Right atrium auricular region (tissue), 2 donors: ENCODE measurements at places on chromosomes 7 and 10. TPM values are rescaled to one million over a fixed set of nuclear protein-coding genes. Genes with fewer than 3 reads are reported as not detected.
A peak's percentile ranks its signal among the peaks of the same experiment; 100 is the strongest.

GRCh38 chr7:91431601-91432000 is 167.4 kb downstream of the FZD1 start:
- H3K27me3 ChIP-seq: no peaks in the 10 kb centered on the region
- no peak overlapping the region for H3K4me3 ChIP-seq
- H3K36me3 ChIP-seq: no peaks in the 10 kb centered on the region
- no peak for DNase-seq

GRCh38 chr10:25934621-25935139 is 651 bp downstream of the MYO3A start:
- DNase-seq: no peak
- no peaks in the 10 kb centered on the region for H3K36me3 ChIP-seq
- H3K4me1 ChIP-seq: peaks cover 16% of the 10 kb centered on the region
- H3K27me3 ChIP-seq: peaks cover 11% of the 10 kb centered on the region

- DNase-seq: no peak
- no peak overlapping the region for H3K4me3 ChIP-seq
- H3K27ac ChIP-seq: no peak overlapping the region
These were observed 28.8 kb downstream of the DNA2 start for GRCh38 chr10:68442971-68443370.

DNA sequence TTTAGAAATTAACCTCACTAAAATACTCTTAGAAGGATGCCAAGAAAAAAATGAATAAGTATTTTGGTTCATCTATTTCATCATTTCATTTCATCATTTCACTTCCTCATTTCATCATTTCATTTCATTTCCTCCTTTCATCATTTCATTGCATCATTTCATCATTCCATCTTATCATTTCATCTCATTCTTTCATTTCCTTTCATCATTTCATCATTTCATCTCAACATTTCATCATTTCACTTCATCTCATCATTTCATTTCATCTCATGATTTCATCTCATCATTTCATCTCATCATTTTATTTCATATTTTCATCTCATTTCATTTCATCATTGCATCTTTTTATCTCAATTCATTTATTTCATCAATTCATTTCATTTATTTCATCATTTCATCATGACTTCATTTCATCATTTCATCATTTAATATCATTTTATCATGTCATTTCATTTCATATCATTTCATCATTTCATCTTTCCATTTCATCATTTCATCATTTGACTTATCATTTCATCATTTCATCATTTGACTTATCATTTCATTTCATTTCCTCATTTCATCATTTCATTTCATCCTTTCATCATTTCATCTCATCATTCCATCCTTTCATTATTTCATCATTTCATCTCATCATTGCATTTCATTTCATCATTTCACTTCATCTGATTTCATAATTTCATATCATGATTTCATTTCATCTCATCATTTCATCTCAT is 129.9 kb downstream of the ZNF92 start:
- DNase-seq: no peak
- no peak overlapping the region for H3K4me3 ChIP-seq
- H3K36me3 ChIP-seq: no peaks in the 10 kb centered on the region
- no peak overlapping the region for H3K27ac ChIP-seq
- no peaks in the 10 kb centered on the region for H3K4me1 ChIP-seq

DNA sequence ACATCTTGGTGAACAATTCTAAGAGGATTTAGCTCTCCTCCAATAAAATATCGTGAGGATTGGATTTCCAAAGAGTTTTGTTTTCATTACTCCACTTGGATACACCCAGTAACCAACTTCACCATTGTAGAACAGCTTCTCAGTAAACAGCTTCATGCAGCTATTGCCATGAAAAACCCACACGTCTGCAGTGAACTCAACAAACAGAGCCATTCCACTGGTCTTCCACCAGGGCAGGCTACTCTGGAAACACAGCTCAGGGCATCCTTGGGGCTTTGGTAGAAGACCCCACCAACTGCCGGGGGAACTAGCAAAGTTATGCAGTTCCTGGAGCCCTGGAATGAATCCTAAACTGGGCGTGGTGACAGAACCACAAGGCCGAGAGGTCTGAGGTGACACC is 77.4 kb downstream of the CALN1 start:
- H3K4me3 ChIP-seq: no peak overlapping the region
- no peaks in the 10 kb centered on the region for H3K36me3 ChIP-seq
- H3K4me1 ChIP-seq: no peaks in the 10 kb centered on the region
- no peak overlapping the region for H3K27ac ChIP-seq
- peaks cover 13% of the 10 kb centered on the region for H3K27me3 ChIP-seq

- H3K27ac ChIP-seq: peak overlapping the region; percentile 5
- H3K4me1 ChIP-seq: no peaks in the 10 kb centered on the region
- H3K4me3 ChIP-seq: no peak overlapping the region
These were observed 61.4 kb downstream of the PLXDC2 start for GRCh38 chr10:19877466-19878255.

DNA sequence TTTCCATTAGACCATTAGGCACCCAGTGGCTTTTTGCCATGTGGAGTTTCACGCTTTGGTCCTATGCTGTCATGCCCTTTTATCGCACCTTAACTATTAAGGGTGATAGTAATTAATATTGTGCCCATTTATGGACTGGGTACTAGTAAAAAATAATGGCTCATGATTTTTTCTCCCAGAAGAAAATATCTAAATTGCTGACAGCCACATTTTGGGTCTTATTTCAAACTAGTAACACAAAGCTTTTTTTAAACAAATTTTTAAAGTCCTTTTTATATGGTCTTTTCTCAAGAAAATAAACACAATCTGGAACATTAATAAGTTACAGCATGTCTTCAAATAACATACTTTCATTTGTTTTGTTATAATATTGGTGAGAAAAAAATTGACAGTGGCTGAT is 179.7 kb downstream of the ANKRD7 start:
- H3K4me3 ChIP-seq: no peak overlapping the region
- H3K4me1 ChIP-seq: no peaks in the 10 kb centered on the region
- no peaks in the 10 kb centered on the region for H3K36me3 ChIP-seq
- H3K27ac ChIP-seq: no peak overlapping the region
- DNase-seq: no peak

DNA sequence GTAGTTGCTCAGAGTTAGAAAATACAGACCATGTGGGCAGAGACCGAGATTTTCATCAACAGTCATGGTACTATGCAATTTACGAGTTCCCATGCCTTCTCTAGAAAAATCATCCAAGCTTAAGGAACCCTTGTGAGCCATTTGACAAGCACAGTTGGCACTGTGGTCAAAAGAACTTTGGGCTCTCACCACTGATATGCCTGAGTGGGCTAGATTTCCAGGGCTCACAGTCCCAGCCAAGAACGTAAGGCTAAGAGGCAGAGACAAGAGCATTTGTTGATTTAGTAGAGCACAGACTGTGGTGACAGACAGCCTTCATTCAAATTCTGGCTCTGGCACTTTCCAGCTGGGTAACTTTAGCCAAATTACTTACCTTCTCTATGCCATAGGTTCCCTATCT is 407.0 kb downstream of the SORCS1 start:
- no peaks in the 10 kb centered on the region for H3K36me3 ChIP-seq
- H3K4me3 ChIP-seq: no peak overlapping the region
- H3K4me1 ChIP-seq: no peaks in the 10 kb centered on the region
- H3K27ac ChIP-seq: no peak overlapping the region

DNA sequence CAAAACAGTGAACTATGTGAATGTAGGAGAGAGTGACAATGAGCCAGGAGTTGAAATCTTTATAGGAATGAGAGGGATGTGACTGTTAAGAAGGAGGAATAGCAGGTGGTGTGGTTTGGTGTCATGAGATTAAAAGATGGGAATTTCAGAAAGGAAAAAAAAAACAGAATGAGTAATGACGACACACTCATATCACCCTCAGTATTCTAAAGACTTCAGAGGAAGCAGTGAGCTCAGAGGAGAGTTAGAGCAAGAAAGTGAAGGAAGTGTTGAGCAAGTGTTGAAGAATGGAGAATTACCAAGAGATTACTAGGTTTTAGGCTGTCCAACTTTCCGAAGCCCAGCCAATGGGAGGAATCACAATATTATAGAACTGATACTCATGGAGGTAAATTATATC is 220.5 kb upstream of the HGF start:
- H3K4me3 ChIP-seq: no peak overlapping the region
- no peaks in the 10 kb centered on the region for H3K4me1 ChIP-seq
- no peak overlapping the region for H3K27ac ChIP-seq
- no peaks in the 10 kb centered on the region for H3K27me3 ChIP-seq
- no peak for DNase-seq
- no peaks in the 10 kb centered on the region for H3K36me3 ChIP-seq

GRCh38 chr10:409408-410040 is 274.3 kb downstream of the ZMYND11 start:
- no peak overlapping the region for H3K4me3 ChIP-seq
- peaks cover 5% of the 10 kb centered on the region for H3K4me1 ChIP-seq
- H3K27me3 ChIP-seq: no peaks in the 10 kb centered on the region
- peaks cover 45% of the 10 kb centered on the region for H3K36me3 ChIP-seq
- peak overlapping the region; percentile 65 for H3K27ac ChIP-seq

DNA sequence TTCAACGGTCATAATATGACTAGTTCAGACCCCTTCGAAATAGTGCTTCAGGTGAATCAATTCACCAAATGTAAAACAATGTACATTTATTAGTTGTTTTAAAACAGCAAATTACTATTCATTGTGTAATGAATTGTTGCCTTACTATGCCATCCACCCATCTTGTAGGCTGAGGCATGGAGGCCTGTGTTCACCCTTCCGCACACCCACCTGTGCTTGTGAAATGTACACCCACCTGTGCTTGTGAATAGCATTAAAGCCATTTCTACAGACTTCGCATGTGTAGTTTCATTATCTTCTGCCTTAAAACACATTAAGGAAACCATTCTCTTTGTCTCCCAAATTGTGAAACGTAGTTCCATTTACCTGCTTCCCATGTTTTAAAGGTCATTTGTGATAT is 16.8 kb downstream of the CLRN3 start:
- H3K36me3 ChIP-seq: no peaks in the 10 kb centered on the region
- H3K27ac ChIP-seq: no peak overlapping the region
- H3K27me3 ChIP-seq: no peaks in the 10 kb centered on the region
- no peak overlapping the region for H3K4me3 ChIP-seq
- peaks cover 7% of the 10 kb centered on the region for H3K4me1 ChIP-seq
- DNase-seq: no peak

DNA sequence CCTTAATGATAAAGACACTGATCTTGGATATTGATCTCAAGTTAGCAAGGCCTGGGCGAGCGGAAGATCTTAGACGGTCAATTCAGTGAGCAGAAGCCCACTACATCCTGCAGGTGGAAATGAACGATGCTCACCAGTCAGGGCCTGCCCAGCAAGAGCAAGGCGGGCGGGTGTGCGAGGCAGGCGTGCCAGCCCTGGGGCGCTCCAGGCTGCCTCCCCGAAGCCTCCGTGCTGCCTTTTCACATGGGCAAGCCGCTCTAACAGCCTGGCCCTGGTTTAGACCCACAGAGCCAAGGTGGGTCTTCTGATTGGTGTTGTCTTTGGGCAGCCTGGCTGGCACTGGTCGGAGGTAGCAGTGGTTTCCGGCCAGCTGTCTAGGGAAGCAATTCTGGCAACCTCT is 475.1 kb upstream of the FOXK1 start:
- no peaks in the 10 kb centered on the region for H3K36me3 ChIP-seq
- H3K4me3 ChIP-seq: no peak overlapping the region
- no peaks in the 10 kb centered on the region for H3K4me1 ChIP-seq
- DNase-seq: no peak
- H3K27ac ChIP-seq: no peak overlapping the region

GRCh38 chr10:22308390-22308789 is 7.8 kb upstream of the COMMD3 start:
- no peaks in the 10 kb centered on the region for H3K27me3 ChIP-seq
- DNase-seq: no peak
- H3K36me3 ChIP-seq: no peaks in the 10 kb centered on the region
- no peak overlapping the region for H3K27ac ChIP-seq
- no peak overlapping the region for H3K4me3 ChIP-seq
- no peaks in the 10 kb centered on the region for H3K4me1 ChIP-seq

- H3K4me1 ChIP-seq: peaks cover 6% of the 10 kb centered on the region
These were observed 219.8 kb downstream of the TCERG1L start for GRCh38 chr10:131091682-131092081.

GRCh38 chr10:50614444-50615137 is 9.2 kb downstream of the SGMS1 start:
- no peak for DNase-seq
- H3K4me1 ChIP-seq: no peaks in the 10 kb centered on the region
- H3K36me3 ChIP-seq: no peaks in the 10 kb centered on the region
- H3K27ac ChIP-seq: no peak overlapping the region

- no peaks in the 10 kb centered on the region for H3K27me3 ChIP-seq
- H3K4me3 ChIP-seq: no peak overlapping the region
- no peaks in the 10 kb centered on the region for H3K4me1 ChIP-seq
- no peaks in the 10 kb centered on the region for H3K36me3 ChIP-seq
- H3K27ac ChIP-seq: no peak overlapping the region
These were observed 27.1 kb downstream of the LRRC20 start for GRCh38 chr10:70355051-70356021.

DNA sequence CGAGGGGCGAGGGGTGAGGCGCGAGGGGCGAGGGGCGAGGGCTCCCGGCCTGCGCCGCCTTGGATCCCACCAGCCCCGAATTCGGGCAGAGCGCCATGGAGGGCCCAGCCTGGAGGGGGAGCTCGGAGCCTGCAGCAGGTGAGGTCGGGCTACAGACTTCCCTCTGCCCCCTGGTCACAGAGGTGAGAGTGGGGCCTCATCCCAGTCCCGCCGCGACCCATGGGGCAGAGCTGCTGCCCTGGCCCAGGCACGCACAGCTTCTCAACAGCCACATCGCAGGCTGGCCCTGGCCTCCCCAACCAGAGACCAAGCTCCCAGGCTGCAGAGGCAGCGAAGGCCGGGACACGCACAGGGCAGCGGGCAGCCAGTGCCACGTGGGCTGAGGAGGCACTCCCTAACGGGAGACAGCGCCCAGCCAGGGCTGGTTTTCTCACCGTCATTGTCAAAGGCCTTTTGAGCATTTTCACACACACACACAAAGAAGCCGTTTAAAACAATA is 191.8 kb downstream of the PTPRN2 start:
- H3K27me3 ChIP-seq: no peaks in the 10 kb centered on the region
- H3K36me3 ChIP-seq: no peaks in the 10 kb centered on the region
- DNase-seq: no peak
- no peak overlapping the region for H3K4me3 ChIP-seq
- no peaks in the 10 kb centered on the region for H3K4me1 ChIP-seq

PLXDC2 gene
- total RNA-seq: 24.0 TPM

LBX1 gene
- total RNA-seq: not detected

DAGLB gene
- 5.7 TPM for total RNA-seq

CPA4 gene
- total RNA-seq: 6.0 TPM

FAM25A gene
- total RNA-seq: not detected

OR13A1 gene
- total RNA-seq: not detected

MKX gene
- 0.63 TPM for total RNA-seq

POLD2 gene
- 71.4 TPM for total RNA-seq

SPDYE6 gene
- total RNA-seq: not detected

PARP12 gene
- 7.5 TPM for total RNA-seq

SFR1 gene
- 6.0 TPM for total RNA-seq

SUN3 gene
- total RNA-seq: not detected

ZSCAN25 gene
- 6.0 TPM for total RNA-seq

SGCE gene
- total RNA-seq: 41.0 TPM

CALN1 gene
- total RNA-seq: not detected
